ENCODE measurements at places on chromosomes 3 and 15. TPM values are rescaled to one million over a fixed set of nuclear protein-coding genes. Genes with fewer than 3 reads are reported as not detected.

EAF2 gene
- 1.4 TPM for total RNA-seq

CYP11A1 gene
- total RNA-seq = 3.2 TPM

VILL gene
- 2.6 TPM for total RNA-seq

ITPKA gene
- 50.7 TPM for total RNA-seq

SPINT1 gene
- total RNA-seq = 8.4 TPM

C15orf40 gene
- total RNA-seq = 8.3 TPM

All from myometrial cell (primary cell).